ENCODE measurements at places on chromosomes 3 and 15.

GRCh38 chr15:26453914-26454313 is 319.0 kb downstream of the GABRB3 start:
- no peak for DNase-seq

- DNase-seq: no peak
Observed at GRCh38 chr3:126937973-126938372, 44.9 kb upstream of the PLXNA1 start.

- peak; percentile 100 for DNase-seq
Observed at GRCh38 chr3:36993326-36994283, at the start of gene MLH1. MLH1 (plus strand) TSS chr3:36993518; CDS start chr3:36993548, 30 bp downstream.

GRCh38 chr3:77690284-77690845 is 650.5 kb downstream of the ROBO2 start:
- no peak for DNase-seq

- DNase-seq: no peak
Observed at GRCh38 chr3:11393401-11393800, 121.2 kb downstream of the ATG7 start.

DNA sequence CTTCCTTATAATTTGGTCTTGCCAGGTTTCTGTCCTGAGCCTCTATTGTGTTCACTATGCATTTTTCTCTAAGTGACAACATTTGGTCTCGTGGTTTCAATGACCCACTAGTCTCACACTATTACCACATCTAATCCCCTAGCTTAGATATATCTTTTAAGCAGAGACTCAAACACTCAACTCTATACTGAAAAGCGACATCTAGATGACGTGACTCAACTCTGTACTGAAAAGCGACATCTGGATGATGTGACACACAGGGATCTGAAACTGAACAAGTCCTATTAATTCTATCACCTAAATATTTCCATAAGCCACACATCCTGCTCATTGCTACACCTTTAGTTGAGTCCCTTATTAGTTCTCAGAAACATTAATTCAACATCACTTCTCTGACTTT is 141.7 kb upstream of the MBNL1 start:
- DNase-seq: no peak

DNA sequence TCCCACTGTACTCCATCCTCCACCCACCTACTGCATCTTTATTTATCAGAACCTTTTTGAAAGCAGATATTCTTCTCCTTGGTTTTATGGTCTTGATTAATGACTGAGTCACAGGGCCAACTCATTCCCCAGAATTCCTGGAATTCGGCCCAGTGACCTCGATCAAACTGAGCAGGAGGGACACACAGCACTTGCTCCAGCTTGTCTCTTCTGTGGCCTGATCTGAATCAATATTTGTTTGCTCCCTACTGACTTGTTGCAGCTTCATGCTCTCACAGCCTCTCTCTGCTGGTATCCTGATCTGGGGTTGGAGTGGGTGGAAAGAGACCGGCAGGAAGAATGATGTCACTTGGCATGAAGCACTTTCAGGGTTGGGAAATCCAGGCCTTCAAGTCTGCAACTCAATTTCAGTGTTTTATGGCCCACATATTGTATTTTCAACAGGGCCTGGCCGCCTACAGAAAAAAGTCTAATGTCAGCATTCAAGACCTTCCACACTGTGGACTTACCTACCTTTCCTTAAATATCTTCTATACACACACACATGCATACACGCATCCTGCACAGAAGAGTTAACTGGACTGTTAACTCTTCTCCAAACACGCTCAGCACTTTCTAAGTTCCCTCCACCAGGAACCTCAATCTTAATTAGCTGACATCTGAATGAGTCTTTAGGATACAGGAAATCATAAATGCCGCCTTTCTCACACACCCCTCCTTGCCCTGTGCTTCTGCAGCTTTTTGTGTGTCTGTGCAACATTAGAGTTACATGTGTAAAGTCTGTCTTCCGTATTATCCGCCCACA is 4.6 kb downstream of the ANXA2 start:
- DNase-seq: peak; percentile 97

- DNase-seq: no peak
Observed at GRCh38 chr3:72047221-72047871, 262.4 kb upstream of the PROK2 start.

- no peak for DNase-seq
Observed at GRCh38 chr3:183460081-183461055, 31.9 kb upstream of the MCF2L2 start.

DNA sequence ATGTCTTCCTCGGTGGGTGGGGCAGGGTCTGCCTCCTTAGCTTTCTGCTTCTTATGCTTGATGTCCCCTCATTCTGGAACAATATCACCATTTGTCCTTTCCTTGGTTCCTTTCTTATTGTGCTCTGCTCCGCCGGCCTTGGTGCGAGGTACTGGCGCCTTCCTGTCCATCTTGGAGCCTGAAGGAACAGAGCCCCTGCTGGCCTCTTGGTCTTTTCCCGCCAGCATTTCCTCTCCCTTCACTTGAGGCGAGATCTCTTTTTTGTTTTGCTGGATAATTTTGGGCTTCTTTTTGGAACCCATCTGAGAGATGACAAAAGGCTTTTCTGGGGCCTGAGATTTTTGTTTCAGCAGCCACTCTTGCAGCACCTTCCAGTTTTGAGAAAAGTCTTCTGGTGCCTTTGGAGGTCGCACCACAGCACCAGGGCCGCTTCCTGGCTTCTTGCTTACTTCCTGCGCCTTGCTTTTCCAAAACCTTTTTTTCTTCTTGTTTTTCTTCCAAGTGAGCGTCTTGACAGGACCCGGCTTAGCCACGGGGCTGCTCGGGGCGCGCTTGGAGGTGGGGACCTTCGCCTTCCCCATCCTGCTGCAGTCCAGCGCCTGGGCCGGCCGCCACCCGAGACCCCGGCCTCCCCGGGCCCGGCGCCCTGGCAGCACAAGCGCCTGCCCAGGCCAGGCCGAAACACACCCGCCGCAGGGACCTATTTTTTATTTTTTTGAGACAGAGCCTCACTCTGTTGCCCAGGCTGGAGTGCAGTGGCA is 127.1 kb downstream of the KLF13 start:
- DNase-seq: no peak

DNA sequence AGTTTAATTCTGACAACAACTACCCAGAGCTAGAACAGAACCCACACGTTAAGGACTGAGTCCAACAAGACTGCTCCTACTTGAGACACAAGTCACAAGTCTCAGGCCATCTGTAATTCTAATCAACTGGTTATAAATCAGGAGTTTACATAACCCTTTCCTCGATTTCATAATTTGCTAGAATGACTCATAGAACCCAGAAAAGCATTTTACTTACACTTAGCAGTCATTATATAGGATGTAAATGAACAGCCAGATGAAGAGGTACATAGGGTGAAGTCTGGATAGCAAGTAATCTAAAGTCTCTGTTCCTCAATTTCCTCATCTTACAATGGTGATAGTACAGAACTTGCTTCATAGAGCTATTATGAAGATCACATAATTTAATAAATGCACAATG is 1018.2 kb downstream of the DIPK2A start:
- DNase-seq: peak; percentile 57

DNA sequence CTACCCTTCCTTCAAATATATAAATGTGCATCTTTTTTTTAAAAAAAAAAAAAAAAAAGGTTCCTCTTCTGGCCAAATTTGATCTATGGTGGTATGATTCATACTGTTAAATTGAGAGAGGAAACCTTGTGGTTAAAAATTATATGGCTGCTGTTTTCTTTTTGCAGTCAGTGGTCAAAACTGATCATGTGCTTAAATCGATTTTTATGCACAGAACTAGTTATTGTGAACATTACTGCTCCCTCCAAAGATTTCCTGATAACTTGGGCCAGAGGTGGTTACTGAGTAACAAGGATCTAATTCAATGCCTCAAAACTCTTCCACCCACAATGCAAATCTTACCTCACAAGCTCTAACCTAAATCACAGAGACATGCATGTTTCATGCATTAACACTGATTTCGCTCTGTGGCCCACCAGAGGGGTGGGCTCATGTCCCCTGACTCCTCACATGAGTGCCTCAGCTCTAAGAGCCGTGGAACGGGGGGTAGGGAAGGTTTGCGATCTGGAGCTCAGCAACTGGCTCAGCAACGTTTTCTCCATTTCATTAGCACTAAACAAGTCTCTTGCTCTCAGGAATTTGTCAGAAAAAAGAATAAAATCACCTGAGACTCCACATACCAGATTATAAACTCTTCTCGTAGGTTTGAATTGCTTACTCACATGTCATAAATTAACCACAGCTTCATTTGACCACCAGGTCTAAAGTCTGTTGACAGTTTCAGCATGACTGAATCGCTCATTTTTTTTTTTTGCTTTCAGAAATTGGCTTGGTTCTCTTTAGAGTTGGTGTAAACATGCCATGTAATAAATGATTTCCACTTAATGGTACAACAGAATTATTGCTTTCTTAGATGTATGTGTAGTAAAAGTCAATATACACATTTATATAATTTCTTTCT is 280.4 kb downstream of the CD47 start:
- DNase-seq: peak; percentile 22

- no peak for DNase-seq
Observed at GRCh38 chr3:72462595-72463011, 385.6 kb downstream of the SHQ1 start.

DNA sequence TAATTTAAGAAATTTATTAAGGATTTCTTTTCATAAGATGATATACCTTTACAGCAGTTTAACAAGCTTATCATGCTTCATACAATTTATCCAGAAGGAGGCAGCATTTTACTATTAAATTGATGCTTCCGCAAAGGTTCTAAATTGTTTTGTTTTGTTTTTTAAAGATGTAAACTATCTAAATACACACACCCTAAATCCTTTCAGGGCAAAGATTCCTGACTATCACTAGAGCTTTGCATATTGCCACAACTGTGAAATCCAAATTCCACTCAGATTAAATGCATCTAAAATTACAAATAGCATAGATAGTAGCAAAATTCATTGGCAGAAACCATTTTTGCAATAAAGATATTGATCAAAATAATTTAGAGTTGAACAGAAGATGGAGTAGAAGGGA is 44.5 kb upstream of the CCNL1 start:
- DNase-seq: peak; percentile 30

DNA sequence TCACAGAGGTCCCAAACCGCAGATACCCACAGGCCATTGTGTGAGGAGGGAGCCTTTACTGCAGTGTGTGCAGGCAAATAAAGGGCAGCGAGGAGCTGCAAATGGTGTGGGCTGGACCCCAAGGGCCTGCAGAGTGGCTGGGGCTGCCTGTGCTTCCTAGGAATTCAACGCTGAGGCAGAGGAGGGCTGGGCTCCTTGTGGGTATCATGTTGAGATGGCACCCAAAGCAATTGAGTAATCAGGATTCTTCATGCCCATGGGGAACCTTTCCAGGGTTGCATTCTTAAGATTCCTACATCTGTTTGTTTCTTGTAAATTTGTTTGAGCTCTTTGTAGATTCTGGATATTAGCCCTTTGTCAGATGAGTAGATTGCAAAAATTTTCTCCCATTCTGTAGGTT is 85.4 kb upstream of the LIPC start:
- peak; percentile 53 for DNase-seq

- no peak for DNase-seq
Observed at GRCh38 chr3:171115667-171116066, 89.1 kb upstream of the SLC2A2 start.

GRCh38 chr3:23389686-23390085 is 186.6 kb downstream of the UBE2E2 start:
- DNase-seq: no peak

DNA sequence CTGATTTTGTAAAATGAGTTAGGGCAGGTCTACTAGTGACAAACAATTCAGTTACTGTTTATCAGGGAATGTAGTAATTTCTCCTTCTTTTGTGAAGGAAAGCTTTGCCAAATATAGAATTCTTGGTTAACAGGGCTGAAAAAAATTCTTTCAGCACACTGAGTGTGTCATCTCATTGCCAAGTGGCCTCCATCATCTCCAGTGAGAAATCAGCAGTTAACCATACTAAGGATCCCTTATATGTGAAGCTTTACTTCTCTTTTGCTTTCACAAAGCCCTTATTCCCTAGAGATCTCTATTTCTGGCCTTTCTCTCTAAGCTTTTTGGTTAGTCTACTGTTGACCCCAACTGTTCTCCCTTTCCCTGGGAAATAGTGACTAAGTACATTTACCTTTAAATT is 269.1 kb downstream of the SCAPER start:
- DNase-seq: no peak

DNA sequence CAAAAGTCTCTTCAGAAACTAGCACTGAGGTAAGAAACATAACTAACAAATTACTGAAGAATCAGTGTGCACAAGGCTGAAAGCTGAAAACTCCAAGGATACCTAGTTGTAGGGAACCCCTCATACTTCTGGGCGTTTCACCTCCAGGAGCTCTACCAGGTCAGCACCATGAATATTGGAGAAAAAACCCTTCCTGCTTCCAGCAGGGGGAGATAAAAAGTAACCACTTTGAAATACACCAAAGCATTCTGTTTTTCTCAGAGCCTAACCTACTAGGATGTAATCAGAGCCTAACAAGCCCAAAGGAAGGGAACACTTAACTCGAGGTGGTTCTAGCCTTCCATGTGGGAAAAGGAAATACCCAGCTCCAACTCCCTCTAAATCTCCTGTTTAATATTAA is 175.8 kb upstream of the MME start:
- DNase-seq: no peak

GRCh38 chr3:16800361-16800760 is 84.4 kb upstream of the PLCL2 start:
- no peak for DNase-seq

DNA sequence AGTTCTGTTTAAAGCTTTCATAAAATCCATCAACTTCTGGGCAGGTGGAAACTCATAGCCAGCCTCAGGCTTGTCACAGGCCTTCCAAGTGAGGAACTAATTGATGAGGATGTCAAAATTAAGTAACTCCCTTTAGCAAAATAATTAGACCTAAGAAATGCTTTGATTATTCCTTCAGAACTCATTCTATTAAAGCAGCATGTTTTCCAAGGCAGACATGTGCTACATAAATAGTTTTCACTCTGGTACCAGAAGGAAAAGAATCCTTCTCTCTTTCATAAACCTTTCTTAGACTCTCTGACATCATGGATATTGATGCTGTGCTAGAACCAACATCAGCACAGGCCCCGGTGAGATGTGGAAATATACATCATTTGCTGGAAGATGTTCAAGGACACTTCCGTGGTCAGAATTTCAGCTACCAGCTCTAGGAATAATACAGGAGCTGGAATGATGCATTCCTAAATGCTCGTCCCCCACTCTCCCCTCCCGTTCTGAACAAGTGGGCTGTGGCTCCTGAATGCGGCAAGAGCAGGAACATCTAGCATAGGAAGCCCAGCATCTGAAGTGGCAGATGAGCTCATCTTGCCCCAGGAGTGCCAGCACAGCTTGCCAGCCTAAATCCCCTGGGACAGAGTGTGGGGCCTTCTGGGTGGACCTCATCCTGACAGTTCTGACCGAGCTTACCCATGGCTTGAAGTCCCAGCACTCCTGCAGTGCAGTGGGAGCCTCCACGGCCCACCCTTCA is 82.4 kb downstream of the WWTR1 start:
- DNase-seq: peak; percentile 94

- DNase-seq: no peak
Observed at GRCh38 chr15:88878720-88879184, 16.6 kb downstream of the HAPLN3 start.

- no peak for DNase-seq
Observed at GRCh38 chr3:73516631-73517030, 108.1 kb downstream of the PDZRN3 start.

DNA sequence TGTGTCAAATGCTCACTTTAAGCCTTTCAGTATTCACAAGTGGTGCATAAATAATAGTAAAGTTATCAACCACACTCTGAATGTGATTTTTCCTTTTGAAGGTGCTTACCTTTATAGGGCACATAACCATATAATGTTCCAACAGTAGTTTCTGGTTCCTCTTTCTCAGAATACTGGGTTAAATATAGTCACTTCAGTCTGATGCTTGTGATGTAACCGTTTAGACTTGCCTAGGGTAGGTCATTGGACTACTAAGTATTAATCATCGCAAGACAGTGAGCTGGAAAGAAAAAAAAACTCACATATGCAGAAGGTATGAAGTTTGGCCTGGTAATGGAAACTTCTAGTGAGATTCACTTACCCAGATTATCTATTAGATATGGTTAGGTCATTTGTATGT is 1.9 kb downstream of the KBTBD8 start:
- DNase-seq: peak; percentile 60

All from HS-5 (cell line).